ENCODE measurements at places on chromosomes 1 and 21.

- no peak for DNase-seq
Observed at GRCh38 chr1:220717800-220718640, 27.9 kb downstream of the C1orf115 start.

DNA sequence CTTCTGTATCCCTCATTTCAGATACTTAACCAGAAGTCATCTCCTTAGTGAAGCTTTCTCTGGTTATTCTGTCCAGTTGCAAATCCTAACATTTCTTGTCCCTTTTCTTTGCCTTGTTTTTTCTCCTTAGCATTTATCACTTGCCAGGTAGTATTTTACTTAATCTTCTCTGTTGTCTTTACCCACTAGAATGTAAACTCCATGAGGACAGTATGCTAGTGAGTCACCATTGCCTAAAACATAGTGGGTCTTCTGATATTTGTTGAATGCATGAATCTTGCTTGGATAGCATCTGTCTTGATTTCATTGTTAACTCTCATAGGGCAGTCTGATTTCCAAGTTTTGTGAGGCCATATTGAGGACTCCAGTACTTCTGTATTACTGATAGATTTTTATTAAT, 9.6 kb downstream of the CAPZA1 start:
- no peak for DNase-seq

GRCh38 chr21:36713746-36714145, 14.8 kb downstream of the SIM2 start:
- no peak for DNase-seq

- peak; percentile 35 for DNase-seq
Observed at GRCh38 chr1:66371233-66372005, 162.5 kb upstream of the SGIP1 start.

DNA sequence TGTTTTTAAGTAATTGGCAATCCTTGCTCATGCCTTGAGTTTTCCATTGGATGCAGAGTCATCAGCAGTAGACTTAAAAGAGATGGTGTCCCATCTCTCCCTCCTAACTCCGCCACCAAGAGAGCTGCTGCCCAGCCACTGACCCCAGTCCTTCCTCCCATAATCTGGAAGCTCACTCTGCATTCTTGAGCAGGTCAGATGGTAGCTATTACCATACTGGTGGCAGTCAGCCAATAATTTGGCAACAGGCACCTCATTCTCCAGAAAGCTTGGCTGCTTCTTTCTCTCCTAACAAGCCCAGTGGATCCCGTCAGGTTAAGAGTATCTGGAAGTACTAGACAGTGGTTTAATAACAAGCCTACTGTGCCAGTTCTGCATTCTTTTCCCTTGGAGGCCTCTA, 272.1 kb downstream of the ZNF648 start:
- DNase-seq = no peak

GRCh38 chr1:93749894-93750301, 68.3 kb upstream of the BCAR3 start:
- DNase-seq = no peak

DNA sequence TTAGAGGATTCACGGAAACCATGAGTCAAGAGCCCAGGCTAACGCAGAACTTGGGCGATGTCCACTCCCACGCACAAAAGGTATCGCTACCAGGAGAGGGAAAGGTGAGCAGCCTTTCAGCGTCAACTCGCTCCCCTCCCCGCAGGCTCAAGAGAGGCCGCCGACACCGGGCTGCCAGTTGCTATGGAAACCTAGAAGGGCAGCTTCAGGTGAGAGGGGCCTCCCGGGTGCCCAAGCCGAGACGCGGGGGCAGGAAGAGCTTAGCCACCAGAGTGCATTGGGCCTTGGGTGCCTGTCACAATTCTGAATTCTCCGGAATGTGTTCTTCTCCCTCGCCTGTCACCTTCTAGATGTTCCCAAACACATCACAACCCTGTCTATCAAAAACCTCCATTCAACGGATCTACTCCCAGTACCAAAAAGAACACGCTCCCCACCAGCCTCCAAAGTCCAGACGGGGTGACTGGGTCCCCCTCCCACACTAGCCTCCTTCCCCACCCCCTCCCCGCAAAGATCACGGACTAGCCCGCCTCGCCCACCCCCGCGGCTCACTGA, 694 bp downstream of the MEAF6 start:
- DNase-seq = peak; percentile 62

DNA sequence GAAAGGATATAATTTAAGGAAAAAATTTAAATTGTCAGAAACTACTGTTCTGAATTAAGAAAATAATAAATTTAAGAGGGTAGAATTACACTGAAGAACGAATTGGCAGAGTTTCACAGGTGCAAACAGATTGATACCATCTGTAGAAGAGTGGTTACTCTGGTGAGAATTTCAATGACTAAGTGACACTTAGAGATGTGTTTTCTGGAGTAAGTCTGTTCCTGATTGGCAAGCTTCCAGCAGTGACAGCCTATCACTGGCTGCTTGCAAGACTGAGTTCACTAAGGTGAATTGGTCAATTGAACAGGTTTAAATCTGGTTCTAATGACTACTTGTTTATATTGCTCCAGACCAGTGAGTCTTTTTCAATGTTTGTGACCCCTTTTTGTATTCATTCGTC, 838.2 kb upstream of the RGS18 start:
- no peak for DNase-seq

DNA sequence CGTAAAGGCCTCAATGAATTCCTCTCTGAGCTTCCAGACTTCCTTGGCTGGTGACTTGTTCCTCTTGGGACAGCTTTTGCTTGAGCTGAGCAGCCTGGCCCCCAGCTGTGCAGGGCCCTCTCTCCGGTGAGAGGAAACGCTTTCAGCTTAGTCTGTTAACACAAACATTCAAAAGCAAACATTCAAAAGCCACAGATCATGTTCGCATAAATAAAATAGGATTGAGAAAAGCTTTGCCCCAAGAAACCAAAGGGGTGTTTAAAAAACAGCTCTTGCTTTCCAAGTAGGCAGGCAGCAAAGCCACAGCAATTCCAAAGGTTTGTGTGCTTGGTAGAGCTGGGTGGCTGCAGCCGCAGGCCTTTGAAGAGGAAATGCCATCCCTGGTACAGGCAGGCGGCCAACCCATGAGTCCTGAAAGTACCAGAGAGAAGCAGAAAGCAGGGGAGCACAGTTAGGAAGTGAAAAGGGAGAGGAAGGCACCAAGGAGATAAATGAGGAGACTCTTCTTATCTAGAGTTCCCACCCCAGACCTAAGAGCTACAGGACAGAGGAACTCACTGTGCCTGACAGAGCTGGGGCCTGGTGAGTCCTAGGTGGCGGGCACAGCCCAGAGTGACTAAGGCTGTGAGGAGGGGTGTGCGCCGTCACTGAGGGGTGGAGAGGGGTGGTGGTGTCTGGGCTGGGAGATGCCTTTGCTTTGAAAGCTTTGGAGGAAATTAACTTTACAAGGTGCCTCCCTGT, 48.4 kb downstream of the CCN1 start:
- DNase-seq = no peak

DNA sequence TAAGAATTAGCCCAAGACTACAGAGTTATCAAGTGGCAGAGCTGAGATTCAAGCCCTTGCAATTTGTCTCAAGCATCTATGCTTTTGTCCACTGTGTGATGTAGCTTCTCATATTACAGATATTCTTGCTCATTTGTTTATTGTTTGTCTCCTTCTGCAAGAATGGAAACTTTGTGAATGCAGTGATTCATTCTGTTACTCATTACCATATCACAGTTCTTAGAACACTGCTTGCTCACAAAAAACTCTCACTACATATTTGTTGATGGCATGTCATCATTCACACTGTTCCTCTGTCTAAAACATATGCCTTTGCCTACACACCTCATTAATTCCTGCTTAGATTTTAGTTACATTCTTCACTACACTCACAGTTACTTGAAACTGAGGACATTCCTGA, 1198.9 kb downstream of the PLA2G4A start:
- no peak for DNase-seq

DNA sequence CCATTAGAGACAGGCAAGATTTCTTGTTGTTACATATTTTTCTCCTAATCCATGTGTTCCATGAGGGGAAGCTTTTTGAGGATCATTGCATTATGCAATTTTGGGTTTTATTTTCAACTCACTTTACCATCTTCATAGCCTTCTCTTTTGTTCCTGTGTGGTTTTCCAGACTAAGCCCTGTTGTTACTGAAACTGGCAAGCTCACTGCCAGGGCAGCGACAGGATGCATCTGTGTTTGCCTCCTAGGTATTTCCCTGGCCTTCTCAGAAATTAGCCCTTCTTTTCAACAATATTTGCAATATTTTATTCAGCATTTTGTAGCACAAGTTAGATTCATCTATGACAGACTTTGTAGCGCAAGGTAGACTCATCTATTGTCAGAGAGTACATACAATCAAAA, 134.2 kb upstream of the CYYR1 start:
- DNase-seq = no peak

DNA sequence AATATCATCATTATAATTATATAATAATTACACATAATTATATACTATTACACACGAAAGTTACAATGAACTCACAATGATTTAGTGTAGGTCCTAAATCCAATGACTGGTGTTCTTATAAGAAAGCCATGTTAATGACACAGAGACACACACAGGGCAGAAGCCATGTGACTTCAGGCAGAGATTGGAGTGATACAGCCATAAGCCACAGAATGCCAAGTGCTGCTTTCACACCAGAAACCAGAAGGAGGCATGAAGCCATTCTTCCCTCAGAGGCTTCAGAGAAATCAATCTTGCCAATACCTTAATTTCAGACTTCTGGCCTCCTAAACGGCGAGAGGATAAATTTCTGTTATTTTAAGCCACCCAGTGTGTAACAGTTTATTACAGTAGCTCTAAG, 147.4 kb upstream of the KRTAP19-8 start:
- peak; percentile 49 for DNase-seq

DNA sequence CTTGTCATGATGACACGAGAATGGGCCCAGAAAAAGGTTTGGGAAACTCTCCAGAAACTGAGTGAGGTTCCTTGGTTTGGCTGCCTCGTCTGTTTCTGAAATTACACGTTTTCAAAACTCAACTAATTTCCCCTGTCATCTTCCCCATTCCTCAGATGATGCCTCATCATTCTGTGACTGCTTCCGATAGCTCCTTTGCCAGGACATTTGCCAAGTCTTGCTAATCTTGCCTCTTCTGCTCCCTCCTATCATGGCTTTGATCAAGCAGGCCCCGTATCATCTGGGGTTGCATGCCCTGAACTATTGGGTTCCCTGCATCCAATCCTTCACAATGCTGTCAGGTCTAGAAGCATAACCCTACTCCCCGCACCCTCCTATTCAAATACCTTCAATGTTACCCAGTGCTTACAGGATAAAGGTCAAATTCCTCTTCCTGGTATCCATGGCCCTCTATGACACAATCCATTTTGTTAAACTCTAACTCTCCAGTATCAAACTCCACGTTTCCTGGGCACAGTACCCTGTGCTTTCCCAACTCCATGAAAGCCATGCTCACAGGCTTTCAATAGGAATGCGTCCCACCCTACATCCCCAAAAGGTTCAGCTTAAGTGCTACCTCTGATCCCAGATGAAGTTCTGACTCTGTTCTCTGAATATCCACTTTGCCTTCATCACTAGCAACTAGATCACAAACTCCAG, 22.2 kb upstream of the TMEM200B start:
- no peak for DNase-seq

- no peak for DNase-seq
Observed at GRCh38 chr1:159860456-159860855, 2.0 kb downstream of the VSIG8 start.

- DNase-seq = no peak
Observed at GRCh38 chr21:41674402-41674801, 92.5 kb downstream of the RIPK4 start.

- DNase-seq = no peak
Observed at GRCh38 chr21:45942755-45943629, 38.6 kb upstream of the COL6A1 start.

DNA sequence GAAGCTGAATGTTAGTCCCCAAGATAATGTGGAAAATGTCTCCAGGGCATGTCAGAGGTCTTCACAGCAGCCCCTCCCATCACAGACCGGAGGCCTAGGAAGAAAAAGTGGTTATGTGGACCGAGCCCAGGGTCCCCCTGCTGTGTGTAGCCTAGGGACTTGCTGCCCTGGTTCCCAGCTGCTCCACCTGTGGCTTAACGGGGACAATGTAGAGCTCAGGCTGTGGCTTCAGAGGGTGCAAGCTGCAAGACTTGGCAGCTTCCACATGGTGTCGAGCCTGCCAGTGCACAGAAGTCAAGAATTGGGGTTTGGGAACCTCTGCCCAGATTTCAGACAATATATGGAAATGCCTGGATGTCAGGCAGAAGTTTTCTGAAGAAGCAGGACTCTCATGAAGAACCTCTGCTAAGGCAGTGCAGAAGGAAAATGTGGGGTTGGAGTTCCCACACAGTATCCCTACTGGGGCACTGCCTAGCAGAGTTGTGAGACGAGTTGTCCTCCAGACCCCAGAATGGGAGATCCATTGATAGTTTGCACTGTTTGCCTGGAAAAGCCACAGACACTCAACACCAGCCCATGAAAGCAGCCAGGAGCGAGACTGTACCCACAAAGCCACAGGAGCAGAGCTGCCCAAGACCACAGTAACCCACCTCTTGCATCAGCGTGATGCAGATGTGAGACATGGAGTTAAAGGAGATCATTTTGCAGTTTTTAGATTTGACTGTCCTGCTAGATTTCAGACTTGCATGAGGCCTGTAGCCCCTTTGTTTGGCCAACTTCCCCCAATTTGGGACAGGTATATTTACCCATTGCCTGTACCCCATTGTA, 204.9 kb downstream of the MRPL39 start:
- no peak for DNase-seq

- DNase-seq = peak; percentile 52
Observed at GRCh38 chr1:203342192-203342940, 8.6 kb downstream of the FMOD start.

DNA sequence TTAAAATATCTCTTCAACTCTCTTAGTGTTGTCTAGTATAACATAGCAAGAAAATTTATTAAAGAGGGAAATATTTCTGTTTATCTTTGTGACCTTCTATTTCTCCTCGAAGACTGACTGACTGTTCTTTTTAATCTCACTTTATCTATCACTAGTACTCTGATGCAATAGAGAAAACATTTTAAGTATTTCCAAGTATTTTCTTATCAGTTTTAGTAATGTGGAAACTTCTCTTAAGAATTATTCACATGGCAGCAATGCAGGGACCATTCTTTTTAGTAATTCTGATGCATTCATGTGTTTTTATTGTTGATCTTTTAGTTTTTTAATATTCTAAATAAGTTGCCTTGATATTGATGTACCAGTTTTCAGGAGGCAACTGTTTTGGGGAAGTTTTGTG, 115.7 kb downstream of the NEK7 start:
- no peak for DNase-seq

GRCh38 chr1:117181630-117182041, 29.1 kb downstream of the VTCN1 start:
- no peak for DNase-seq
